ENCODE measurements at places on chromosomes 7 and 10. TPM values are rescaled to one million over a fixed set of nuclear protein-coding genes. Genes with fewer than 3 reads are reported as not detected.

GRCh38 chr10:101690461-101690860, 4.5 kb downstream of the FBXW4 start:
- H3K27me3 ChIP-seq: no peaks in the 10 kb centered on the region
- no peaks in the 10 kb centered on the region for H3K36me3 ChIP-seq
- no peak for DNase-seq
- H3K27ac ChIP-seq: no peak overlapping the region
- H3K4me1 ChIP-seq: peaks cover 23% of the 10 kb centered on the region

- H3K27ac ChIP-seq: no peak overlapping the region
- H3K27me3 ChIP-seq: no peaks in the 10 kb centered on the region
- no peaks in the 10 kb centered on the region for H3K4me1 ChIP-seq
- H3K4me3 ChIP-seq: no peak overlapping the region
Observed at GRCh38 chr7:77563275-77563674, 26.2 kb downstream of the PTPN12 start.

- H3K4me1 ChIP-seq: peaks cover 27% of the 10 kb centered on the region
- no peak overlapping the region for H3K27ac ChIP-seq
- no peak overlapping the region for H3K4me3 ChIP-seq
- no peaks in the 10 kb centered on the region for H3K36me3 ChIP-seq
Observed at GRCh38 chr7:100351657-100352058, 6.3 kb upstream of the PILRB start.

GRCh38 chr10:79336276-79336675, 11.0 kb upstream of the PPIF start:
- DNase-seq: no peak
- H3K27ac ChIP-seq: peak overlapping the region; percentile 53
- H3K4me1 ChIP-seq: peaks cover 23% of the 10 kb centered on the region
- H3K27me3 ChIP-seq: no peaks in the 10 kb centered on the region

RBP3 gene
- polyA plus RNA-seq: 0.09 TPM

DNA sequence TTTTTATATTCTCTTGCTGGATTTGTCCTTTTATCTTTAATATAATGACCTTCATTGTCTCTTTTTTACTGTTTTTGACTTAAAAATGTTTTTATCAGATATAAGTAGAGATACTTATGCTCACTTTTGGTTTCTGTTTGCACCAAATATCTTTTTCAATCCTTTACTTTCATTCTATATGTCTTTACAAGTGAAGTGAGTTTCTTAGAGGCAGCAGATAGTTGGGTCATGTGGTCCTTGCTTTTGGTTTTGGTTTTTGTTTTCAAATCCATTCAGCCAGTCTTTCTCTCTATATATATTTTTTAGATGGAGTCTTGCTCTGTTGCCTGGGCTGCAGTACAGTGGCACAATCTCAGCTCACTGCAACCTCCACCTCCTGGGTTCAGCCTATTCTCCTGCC, 932.4 kb upstream of the LRRTM3 start:
- H3K27me3 ChIP-seq: no peaks in the 10 kb centered on the region
- H3K4me3 ChIP-seq: no peak overlapping the region
- no peaks in the 10 kb centered on the region for H3K36me3 ChIP-seq
- no peak for DNase-seq

DNA sequence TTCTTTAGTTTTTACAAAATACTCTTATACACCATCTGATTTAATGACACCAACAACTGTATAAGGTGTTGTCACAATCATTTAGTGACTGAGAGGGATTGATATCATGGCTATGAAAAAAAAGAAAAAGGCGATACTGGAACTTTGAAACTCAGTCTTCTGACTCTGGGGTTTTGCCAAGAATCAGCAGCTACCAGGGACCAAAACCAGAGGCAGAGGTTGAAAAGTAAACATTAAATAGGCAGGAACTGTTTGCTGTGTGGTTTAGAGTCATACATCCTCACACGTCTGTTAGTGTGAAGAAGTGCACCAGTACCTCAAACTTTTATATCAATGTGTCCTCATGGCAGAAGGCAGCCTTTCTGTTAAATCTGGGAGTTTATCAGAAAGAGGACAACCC, 19.9 kb upstream of the GGCT start:
- DNase-seq: no peak
- H3K36me3 ChIP-seq: no peaks in the 10 kb centered on the region
- H3K27ac ChIP-seq: no peak overlapping the region
- no peaks in the 10 kb centered on the region for H3K27me3 ChIP-seq
- no peak overlapping the region for H3K4me3 ChIP-seq

ZNF680 gene
- polyA plus RNA-seq: 2.9 TPM

DNA sequence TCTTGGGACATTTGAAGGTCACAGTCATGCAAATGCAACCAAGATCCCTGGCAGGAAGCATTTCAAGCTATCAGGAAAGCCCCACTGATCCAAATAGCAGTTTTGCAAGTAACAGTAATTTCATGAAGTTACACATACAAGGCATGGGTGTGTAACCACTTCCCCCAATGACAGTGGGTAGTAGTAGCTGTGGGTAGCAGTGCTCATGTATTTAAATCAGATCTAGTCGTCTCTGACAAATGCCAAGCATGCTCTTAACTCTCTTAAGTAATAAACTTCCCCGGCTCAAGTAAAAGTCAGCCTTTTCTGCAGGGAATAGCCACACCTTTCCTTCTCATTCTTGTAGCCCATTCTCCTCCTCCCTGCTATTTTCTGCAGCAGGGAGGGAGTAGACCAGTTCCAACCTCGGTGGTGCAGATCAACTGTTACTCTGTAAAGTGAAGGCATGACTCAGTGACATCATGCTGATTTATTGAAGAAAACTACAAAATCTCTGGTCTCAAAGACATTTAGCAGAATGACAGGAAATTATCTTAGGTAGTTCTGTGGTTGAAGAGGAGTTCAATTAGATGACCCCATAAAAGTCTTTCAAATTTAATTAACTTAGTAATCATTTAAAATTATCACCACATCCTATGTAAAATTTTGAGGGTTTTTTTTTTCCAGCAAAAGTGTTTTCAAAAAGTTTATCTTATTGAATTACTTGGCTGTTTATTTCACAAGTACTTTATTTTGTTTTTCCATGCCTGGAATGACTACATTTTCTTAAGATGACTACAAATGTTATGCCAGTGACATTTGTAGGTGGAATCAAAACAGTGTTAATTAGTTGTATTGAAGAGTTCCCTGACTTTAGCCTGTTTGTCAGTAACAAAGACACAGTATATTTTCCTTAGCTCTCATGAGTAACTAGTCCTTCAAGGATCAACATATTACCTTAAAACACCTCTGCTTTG, 568.3 kb downstream of the INHBA start:
- H3K36me3 ChIP-seq: no peaks in the 10 kb centered on the region
- no peak overlapping the region for H3K4me3 ChIP-seq
- DNase-seq: no peak
- H3K27me3 ChIP-seq: no peaks in the 10 kb centered on the region

- H3K27me3 ChIP-seq: no peaks in the 10 kb centered on the region
- H3K4me3 ChIP-seq: no peak overlapping the region
- no peaks in the 10 kb centered on the region for H3K36me3 ChIP-seq
- H3K27ac ChIP-seq: no peak overlapping the region
Observed at GRCh38 chr7:36190447-36191291, 37.6 kb downstream of the EEPD1 start.

MMD2 gene
- 20.4 TPM for polyA plus RNA-seq

DNA sequence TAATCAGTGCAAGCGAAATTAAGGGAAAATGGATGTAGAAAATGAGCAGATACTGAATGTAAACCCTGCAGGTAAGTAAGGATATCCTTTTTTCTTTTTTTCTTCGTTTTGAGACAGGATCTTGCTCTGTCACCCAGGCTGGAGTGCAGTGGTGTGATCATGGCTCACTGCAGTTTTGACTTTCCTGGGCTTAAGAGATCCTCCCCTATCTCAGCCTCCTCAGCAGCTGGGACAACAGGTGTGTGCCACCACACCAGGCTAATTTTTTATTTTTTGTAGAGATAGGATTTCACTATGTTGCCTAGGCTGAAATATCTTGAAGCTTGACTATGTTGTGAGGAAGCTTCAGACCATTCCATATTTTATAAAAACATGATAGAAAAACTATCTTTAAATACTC, 4.3 kb downstream of the PDCD4 start:
- DNase-seq: no peak
- H3K4me3 ChIP-seq: no peak overlapping the region
- no peaks in the 10 kb centered on the region for H3K27me3 ChIP-seq
- H3K36me3 ChIP-seq: no peaks in the 10 kb centered on the region

EPO gene
- 0.65 TPM for polyA plus RNA-seq

DNA sequence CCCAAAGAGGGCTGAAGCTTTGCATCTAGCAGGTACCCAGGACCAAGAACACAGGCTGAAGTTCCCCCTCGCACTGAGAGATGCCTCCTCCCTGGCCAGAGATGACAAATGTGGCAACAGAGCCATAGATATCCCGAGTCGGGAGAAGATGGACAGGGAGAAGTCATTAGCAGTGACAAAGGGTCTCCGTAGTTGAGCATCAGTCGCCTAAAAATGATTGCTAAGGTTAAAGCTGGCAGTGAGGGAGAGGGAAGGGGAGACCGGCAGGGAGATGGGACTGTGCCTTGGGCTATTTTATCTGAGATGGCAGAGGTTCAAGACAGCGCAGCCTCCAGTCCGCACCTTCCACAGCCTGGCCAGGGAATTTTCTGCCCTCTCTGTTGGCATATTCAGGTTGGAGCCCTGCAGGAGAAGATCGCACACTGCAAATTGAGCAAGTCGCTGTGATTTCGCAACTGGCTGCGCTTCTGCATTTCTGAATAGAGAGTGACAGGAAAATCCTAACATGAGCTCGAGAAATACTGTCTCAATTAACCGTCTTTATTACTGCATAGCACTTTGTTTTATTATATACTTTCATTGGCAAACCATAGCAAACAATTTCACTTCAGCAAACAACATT, 238.9 kb upstream of the GPR26 start:
- H3K4me3 ChIP-seq: no peak overlapping the region
- no peaks in the 10 kb centered on the region for H3K27me3 ChIP-seq
- no peak for DNase-seq
- no peak overlapping the region for H3K27ac ChIP-seq
- no peaks in the 10 kb centered on the region for H3K36me3 ChIP-seq

DNA sequence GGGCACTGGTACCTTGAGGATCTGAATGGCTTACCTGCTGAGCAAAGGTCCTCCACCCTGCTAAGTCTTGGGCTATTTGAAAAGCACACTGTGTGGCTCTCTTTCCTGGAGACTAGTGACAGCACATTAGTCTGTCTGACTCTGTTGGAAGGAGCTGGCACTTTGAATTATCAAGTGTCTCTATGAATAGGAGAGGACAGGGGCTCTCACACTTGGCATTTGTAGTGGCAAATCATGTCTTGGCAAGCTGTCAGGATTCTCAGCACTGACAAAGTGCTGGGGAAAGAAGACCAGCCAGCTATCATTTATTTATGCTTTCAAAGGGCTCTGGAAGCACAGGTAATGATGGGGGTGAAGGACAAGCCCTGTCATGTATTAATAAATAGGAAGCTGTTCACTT, 62.8 kb downstream of the MTPN start:
- no peak overlapping the region for H3K4me3 ChIP-seq
- no peak overlapping the region for H3K27ac ChIP-seq
- no peak for DNase-seq
- no peaks in the 10 kb centered on the region for H3K27me3 ChIP-seq
- H3K36me3 ChIP-seq: no peaks in the 10 kb centered on the region
- H3K4me1 ChIP-seq: no peaks in the 10 kb centered on the region

- H3K4me3 ChIP-seq: no peak overlapping the region
- no peaks in the 10 kb centered on the region for H3K36me3 ChIP-seq
- H3K27ac ChIP-seq: no peak overlapping the region
- no peaks in the 10 kb centered on the region for H3K27me3 ChIP-seq
- H3K4me1 ChIP-seq: peaks cover 5% of the 10 kb centered on the region
- DNase-seq: no peak
Observed at GRCh38 chr7:92563345-92563744, 26.8 kb downstream of the FAM133B start.

- DNase-seq: no peak
- no peak overlapping the region for H3K27ac ChIP-seq
- no peaks in the 10 kb centered on the region for H3K27me3 ChIP-seq
- no peaks in the 10 kb centered on the region for H3K4me1 ChIP-seq
Observed at GRCh38 chr7:110852156-110852940, 238.6 kb upstream of the LRRN3 start.

DNA sequence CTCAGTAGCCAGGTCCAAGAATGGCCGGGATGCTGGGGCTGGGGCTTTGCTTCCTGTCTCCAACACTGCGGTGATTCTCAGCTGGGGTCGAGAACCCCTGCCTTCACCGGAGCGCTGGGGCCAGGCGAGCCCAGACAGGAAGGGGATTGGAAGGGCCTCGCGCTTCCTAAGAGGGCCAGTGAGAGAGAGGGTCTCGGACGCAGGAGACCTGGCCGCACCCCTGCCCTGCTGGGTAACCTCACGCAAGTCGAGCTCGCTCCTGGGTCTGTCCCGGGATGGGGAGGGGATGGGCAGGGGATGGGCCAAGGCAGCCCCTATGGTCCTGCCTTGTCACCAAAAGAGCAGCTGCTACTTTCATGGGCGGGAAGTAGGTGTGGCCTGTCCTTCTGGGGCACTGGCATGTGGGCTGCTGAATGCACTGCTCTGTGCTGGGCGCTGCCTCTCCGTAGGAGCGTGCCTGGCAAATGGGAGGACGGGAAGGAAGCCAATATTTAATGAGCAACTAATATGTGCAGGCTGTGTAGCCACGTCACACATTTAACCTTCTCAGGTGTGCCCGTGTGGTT, 20.0 kb downstream of the KCNK18 start:
- no peaks in the 10 kb centered on the region for H3K36me3 ChIP-seq
- H3K27me3 ChIP-seq: no peaks in the 10 kb centered on the region
- DNase-seq: peak; percentile 29
- H3K27ac ChIP-seq: no peak overlapping the region

DNA sequence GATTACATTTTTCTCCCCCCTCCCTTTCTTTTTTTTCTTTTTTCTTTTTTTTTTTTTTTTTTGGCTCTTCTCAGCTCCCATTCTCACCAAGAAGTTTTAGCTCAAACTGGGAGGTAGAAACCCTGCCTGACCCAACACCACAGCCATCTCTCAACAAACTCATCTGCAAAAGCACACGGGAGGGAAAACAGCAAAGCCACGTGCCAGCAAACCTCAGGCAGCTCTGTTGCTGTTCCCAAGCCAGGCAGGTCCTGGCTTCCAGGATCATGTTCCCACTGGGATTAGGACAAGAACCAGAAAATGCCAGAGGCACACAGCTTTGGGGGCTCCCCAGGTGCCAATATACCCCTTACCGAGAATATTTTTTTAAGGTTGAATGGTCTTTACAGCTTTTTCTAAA, 56.7 kb downstream of the ITIH5 start:
- no peaks in the 10 kb centered on the region for H3K36me3 ChIP-seq
- H3K27ac ChIP-seq: no peak overlapping the region
- H3K4me3 ChIP-seq: no peak overlapping the region
- no peaks in the 10 kb centered on the region for H3K4me1 ChIP-seq
- no peaks in the 10 kb centered on the region for H3K27me3 ChIP-seq

Measured in testis (tissue), 5 donors.